CD4-positive, alpha-beta memory T cell (primary cell): ENCODE measurements at places on chromosomes 12 and 14. TPM values are rescaled to one million over a fixed set of nuclear protein-coding genes. Genes with fewer than 3 reads are reported as not detected.
A peak's percentile ranks its signal among the peaks of the same experiment; 100 is the strongest.

The KRT77 gene
- total RNA-seq, result not detected

DNA sequence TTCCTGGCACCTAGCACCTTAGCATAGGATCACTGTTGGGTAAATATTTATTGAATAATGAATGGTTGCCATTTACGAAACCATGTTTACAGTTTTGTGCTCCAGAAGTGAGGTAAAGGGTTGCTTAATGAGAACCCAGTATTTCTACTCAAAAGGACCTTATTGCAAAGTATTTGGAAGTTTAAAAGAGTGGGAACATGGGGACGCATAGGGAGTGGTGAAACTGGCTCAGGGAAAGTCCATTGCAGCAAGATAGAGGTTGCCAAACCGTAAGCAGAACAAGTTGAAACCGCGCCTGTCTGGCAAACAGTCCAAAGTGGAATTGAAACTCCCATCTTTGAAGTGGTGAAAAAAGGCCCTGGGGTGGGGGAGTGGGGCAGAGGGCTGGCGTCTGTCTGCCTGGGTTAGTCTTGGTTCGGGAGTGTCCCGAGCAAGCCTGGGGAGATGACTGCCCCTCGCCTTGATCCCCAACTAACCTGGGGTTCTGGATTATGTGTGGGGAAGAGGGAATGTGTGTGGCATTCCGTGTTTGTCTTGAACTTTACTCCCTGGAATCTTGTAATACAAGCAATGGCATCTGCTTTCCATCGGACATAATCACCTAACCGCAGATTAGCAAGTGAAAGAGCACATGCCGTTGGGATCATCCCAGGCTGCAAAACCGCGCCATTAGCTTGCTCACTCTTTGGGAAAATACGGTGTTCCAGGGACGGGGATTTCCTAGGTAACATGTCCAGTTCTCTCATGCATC, 7.2 kb downstream of the ALDH2 start:
- H3K4me3 ChIP-seq, result no peak overlapping the region
- no peaks in the 10 kb centered on the region for H3K36me3 ChIP-seq
- no peaks in the 10 kb centered on the region for H3K27me3 ChIP-seq
- DNase-seq, result no peak

- peaks cover 17% of the 10 kb centered on the region for H3K36me3 ChIP-seq
- H3K27me3 ChIP-seq, result no peaks in the 10 kb centered on the region
- peak overlapping the region; percentile 24 for H3K27ac ChIP-seq
- peaks cover 30% of the 10 kb centered on the region for H3K4me1 ChIP-seq
- peak overlapping the region; percentile 60 for H3K4me3 ChIP-seq
- no peak for DNase-seq
These were observed 690 bp upstream of the DTX3 start for GRCh38 chr12:57603815-57604453.

The CCDC77 gene
- total RNA-seq, result 13.0 TPM

- peak within 1 kb of the TSS; percentile 78 for H3K27ac ChIP-seq
- peak; percentile 68 for DNase-seq
- no peaks in the 10 kb centered on the region for H3K27me3 ChIP-seq
These were observed at the start of gene UNC119B for GRCh38 chr12:120710031-120710804. TSS of gene UNC119B (plus strand) at chr12:120710458. CDS start at chr12:120710475, 17 bp downstream.

The FAM90A1 gene
- not detected for total RNA-seq

- H3K27ac ChIP-seq, result no peak overlapping the region
- no peak for DNase-seq
- no peaks in the 10 kb centered on the region for H3K27me3 ChIP-seq
- no peak overlapping the region for H3K4me3 ChIP-seq
- no peaks in the 10 kb centered on the region for H3K36me3 ChIP-seq
These were observed 2.6 kb upstream of the RCOR1 start for GRCh38 chr14:102589761-102590290.

The OR11H6 gene
- not detected for total RNA-seq

The SLC38A4 gene
- not detected for total RNA-seq
